Effector memory CD4-positive, alpha-beta T cell (primary cell): ENCODE measurements at places on chromosomes 3 and 15.

GRCh38 chr3:184772667-184773272, 39.2 kb upstream of the VPS8 start:
- DNase-seq, result no peak

DNA sequence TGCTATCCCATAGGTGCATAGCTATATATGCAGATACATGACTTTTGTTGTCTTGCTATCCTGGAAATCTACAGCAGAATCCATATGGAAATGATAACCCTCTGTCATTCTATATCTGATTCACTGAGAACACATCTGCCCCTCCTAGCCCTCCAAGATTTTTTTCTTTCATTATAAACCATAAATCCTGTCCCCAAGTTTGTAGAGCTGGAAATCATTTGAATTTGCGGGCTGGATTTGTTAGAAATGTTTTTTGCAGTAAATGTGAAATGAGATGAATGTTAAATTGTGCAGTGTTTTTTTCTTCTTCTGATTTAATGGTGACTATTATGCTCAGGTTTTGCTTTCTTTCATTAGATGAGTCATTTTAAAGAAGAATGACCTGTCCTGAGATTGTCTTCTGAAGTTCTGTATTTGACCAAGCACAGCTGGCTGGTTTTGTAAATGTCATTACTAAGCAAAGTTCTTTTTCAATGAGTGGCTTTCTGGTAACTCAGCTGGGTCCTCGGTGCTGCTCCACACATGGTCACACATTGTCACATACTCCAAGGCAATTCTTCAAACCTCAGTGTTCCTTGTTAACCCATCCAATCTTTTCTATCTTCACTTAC, 25.3 kb upstream of the ABHD17C start:
- DNase-seq, result no peak

- no peak for DNase-seq
These were observed 30.3 kb upstream of the TUBGCP5 start for GRCh38 chr15:23069496-23070166.

- DNase-seq, result no peak
These were observed 119.2 kb upstream of the UBE2E1 start for GRCh38 chr3:23686519-23686918.

DNA sequence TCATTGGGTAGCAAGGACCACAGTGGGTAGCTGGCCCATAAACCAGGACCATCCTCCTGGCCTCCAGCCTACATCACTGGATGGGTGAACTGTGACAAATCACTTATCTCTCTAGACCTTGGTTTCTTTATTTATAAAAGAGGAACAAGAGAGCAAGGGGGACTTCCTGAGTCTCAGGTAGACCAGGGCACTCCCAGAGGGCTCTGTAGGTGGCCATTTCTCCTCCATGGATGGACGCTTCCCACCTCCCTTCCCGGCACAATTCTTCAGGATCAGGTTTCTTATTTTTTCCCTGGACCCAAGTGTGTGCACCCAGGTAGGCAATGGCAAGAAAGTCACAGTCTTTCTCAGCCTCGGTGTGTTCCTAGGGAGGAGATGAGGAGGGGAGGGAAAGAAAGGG, 41.4 kb upstream of the SPATA12 start:
- no peak for DNase-seq

DNA sequence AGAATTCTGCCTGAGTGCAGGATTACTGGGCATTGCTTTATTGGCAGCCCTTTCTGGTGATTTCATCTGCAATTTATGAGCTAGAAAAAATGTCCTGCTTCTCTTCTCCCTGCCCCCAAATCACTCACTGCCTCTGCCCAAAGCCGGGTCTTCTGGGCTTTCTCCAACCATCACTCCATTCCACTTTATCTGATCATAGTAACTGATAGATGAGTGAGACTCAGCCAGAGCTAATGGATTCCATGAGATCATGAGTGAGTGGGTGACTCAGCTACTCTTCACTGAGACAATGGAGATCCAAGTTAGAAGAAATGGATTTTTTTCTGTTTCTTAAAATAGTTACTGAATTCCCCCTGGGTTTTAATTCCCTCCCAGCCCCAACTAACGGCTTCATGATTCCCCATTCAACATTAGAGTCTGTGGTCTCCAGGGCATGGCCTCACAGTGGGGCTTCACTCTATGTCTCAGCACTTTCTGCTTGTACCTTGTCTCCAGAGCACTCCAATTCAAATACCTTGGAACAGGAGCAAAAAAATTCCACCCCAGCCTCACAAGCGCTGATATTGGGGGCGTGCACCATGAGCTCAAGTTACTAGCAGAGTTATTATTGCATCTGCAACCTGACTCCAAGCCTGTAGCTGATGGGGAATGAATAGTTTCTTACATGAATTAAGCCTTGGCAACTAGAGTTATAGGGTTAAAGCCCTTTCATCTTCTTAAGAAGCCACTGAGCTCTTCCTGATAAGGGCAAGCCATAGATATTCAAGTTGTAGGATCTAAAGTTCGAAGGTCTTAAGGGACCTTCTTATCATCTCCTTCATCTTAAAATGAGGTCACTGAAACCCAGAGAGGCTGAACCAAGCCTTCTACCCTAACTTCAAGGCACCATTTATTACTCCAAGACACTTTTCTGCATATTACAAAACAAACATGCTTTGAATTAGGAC, 85.9 kb downstream of the AGBL1 start:
- DNase-seq, result no peak

DNA sequence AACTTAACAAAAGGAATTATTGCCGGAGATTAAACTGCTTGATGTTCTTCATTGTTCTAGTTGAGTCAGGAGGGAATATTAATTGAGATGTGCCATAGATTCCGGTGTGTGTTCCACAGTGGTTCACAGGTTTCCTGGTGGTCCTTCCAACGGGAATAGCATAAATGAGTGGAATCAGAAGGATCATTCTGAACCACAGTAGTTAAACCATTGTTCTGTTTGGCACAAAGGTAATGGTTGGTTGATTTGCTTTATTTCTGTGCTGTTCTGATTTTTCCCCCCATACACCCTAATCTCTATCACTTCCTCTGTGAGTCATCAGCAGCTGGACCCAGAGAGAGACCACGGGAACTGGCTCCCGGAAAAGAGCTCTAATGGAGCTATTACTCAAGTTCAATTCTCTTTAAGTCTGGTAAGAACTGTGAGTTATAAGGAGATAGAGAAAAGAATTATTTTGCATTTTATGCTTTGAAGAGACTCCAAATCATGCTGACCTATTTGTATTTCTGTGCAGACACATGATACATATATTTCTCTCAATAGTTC, 627.2 kb downstream of the ZIC1 start:
- DNase-seq, result no peak

- no peak for DNase-seq
These were observed 67.2 kb downstream of the WDR76 start for GRCh38 chr15:43893956-43894355.

DNA sequence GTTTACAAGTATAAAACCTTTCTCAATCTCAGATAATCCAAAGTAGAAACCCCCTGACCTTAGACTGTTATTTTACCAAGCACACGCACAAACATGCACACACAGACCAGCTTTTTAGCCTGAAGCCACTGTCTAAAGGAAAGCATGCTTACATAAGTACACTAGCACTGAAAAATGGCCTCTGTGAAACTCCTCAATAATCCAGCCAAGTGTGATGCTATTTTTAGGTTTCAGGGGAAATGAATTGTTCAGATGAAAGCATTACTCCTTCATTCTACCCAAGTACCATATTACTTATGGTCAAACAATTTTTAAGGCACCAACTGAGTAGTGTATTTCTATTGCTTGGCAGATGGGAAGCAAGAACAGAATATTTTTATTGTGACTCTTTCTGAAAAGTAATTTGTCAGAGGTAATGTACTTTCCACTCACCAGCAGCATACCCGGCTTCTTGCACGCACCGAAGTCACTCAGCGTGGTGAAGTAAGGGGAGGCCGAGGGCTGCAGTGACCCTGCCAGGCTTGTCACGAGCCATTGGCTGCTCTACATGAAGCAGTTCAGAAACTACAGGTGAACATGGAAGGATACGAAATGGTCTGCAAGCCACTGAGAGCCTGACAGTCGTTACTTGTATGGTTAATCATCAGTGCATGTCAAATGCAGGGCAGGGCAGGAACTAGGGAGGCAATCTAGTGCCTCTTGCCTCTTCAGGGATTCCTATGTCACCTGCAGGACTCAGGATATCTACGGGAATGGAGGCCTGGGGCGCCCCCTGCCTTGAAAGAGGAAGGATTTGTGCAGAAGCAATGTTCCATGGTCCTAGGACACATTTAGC, 106.7 kb downstream of the GABRB3 start:
- DNase-seq, result no peak

DNA sequence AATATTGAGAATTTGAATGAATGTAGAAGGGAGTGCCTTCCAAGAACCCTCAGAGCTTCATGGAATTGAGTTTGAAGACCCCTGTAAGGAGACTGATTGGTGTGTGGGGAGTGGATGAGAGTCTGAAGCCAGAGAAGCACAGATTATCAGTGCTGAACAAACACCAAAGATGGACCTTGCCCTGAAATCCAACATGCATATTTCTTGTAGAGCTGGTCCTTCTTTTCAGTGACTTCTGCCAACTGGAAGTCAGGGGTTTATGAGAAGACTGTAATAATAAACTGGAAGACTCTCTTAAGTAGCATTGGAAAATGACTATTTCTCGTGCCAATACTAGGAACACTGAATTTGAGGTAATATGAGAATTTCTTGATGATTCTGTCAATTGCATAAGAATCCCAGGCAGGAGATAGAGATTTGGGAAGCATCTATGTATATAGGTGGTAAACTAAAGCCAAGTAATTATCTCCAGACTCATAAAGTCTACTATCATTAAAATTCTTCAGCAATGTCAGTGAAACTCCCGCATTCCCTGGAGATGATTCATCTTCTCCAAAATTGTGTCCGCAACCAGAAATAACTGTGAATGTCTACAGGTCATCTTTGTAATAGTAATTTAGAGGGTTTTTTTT, 213.8 kb downstream of the IL5RA start:
- DNase-seq, result no peak

- DNase-seq, result no peak
These were observed 5.6 kb upstream of the NCEH1 start for GRCh38 chr3:172716476-172716875.

DNA sequence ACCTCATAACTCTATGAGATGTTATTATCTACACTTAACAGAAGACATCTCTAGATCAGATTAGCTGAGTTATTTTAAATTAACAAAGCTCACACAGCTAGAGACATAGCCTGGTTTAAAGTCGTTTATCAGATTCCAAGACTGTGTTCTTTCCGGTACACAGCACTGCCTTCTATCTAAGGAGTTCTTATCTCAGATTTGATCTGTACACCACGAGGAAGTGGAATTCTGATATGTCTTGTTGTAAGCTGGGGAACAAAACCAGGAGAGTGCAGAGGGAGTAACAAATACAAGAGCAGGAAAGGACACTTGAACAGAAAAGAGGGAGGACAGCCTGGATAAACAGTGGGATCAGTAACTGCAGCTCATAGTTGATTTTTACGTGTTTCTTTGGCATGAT, 61.7 kb upstream of the KCNMB2 start:
- no peak for DNase-seq

- DNase-seq, result no peak
These were observed 50.0 kb upstream of the CP start for GRCh38 chr3:149271669-149272068.

DNA sequence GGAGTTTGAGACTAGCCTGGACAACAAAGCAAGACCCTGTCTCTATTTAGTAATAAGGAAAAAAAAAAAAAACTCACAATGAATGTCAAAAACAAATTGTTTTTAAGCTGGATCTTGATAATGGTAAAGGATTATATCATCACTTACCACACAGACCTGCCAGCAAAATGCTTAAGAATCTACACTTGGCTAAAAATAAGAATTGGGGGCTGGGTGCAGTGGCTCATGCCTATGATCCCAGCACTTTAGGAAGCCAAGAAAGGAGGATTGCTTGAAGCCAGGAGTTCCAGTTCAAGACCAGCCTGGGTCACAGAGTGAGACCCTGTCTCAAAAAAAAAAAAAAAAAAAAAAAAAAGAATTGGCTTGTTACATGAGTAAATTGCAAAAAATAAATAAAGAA, 31.0 kb downstream of the ACAP2 start:
- no peak for DNase-seq

DNA sequence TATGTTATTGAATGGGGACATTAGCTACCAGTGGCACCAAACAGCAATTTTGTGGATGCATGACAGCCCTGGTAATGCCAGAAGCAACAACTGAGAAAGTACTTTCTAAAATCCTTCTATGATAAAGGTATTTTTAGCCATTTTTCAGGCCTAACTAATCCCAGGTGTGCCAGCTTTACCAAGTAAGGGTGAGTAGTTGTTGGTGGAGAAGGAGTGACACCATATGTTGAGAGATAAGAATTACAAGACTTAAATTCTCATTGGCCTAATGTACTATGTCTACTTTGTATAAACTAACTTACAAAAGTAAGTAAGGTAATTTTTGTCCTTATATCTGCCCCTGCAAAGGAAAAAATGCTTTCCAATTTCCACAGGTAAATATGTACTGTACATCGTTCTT, 4.1 kb upstream of the COX17 start:
- no peak for DNase-seq

- no peak for DNase-seq
These were observed 10.0 kb downstream of the CCDC13 start for GRCh38 chr3:42763021-42763420.

DNA sequence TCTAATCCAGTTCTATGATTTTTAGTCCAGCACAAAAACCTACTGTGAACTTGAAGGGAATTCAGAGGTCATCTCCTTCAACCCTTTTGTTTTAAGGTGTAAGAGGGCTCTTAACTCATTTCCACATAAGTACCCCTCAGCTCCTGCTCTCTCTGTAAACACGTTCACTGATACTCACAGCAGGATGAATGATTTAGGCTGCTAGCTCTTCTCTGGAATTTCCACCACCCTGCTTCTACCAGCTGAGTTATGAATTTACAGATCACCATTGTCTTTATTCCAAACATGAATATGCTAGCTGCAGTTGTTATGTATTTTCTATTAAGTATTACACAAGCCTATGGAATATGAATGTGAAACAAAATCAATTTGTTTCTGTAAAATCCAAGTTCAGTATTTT, 101.3 kb upstream of the NANOGP8 start:
- DNase-seq, result no peak

DNA sequence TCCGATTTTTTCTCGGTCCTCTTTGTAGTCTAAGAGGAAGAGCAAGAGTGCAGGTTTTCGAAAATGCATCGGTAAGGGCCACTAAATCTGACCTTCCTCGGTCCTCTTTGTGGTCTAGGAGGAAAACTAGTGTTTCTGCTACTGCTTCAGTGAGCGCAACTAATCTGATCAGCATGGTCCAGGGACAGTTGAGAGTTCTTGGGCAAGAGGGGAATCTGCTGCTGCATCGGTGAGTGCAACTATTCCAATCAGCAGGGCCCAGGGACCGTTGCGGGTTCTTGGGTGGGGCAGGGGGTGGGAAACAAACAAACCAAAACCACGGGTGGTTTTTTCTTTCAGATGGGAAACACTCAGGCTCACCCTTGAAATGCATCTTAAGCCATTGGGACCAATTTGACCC, 10.5 kb upstream of the OSBPL11 start:
- DNase-seq, result no peak
